ENCODE measurements at places on chromosomes 7 and 10.

DNA sequence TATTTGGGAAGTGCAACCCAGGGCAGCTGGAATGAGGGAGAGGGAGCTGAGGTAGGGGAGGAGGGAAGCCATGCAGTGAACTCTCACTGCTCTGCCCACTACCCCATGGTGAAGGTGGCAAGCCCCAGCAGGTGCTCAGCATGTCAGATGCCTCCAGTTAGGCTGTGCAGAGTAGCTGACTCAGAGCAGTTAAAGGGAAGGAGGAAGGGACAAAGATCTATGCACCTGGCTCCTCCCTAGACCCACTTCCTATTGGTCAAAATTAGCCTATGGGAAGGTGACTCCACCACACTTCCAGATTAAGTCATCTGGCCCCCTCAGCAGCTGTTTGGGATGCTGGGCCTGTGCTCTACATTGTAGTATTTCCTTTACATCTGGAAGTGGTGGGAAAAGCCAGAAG, 125.7 kb upstream of the MTPN start:
- no peak for DNase-seq

- DNase-seq = no peak
These were observed 99.9 kb downstream of the FAM53B start for GRCh38 chr10:124644236-124644635.

- DNase-seq = no peak
These were observed 47.1 kb upstream of the UCN3 start for GRCh38 chr10:5317547-5318107.

DNA sequence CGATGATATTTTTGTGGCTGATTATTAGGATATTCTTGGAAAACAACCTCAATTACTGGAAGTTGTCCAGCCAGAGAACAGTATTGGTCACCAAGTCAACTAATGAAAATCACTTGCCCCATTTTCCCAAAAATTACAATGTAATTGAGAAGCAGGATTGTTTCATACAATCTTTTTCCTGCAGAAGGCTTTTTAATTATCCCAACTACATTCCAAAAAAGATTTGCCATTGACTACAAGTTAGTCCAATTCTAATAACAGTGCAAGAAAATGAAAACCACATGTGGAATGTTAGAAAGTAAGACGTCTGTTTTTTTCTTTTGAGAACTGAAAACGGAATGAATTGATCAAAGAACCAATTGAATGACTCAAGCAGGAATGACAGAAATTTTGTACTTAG, 1195.8 kb downstream of the SORCS1 start:
- DNase-seq = no peak

- DNase-seq = peak; percentile 27
These were observed 120.6 kb downstream of the SLIT1 start for GRCh38 chr10:97065128-97065527.

DNA sequence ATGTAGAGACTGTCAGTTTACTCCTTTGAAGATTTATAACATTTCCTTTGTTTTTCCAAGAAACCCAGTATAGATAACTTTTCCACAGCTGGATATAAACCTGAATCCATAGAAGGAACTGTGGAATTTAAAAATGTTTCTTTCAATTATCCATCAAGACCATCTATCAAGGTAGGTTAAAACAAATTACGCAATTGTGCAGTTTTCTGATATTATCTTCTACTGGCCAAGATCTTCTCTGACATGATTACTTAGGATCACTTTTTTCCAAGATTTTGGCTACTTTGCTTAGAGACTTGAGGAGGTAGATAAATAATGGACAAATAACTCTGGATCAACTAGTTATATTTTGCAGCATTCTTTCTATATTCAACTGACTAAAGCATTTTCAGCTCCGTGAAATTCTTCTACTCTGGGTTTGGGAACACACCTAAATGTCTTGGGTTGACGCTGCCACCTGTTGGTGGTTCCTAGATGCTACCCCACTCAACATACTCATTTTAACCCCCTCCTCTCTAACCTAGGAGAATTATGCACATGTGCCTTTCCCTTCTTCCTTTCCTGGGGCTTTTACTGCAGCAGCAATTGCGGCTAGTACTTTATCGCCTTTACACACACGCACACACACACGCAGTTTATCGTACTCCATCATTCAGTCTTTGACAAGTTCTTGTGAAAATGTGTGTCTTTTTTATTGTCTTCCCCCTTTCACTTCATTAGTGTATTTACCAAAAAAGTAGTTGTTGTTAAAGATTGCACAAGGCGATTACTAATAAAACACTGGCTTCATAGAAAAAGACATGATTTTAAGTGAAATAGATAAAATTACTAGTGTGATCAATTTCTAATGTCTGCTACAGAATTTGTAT, 32.7 kb downstream of the ABCB5 start:
- no peak for DNase-seq

DNA sequence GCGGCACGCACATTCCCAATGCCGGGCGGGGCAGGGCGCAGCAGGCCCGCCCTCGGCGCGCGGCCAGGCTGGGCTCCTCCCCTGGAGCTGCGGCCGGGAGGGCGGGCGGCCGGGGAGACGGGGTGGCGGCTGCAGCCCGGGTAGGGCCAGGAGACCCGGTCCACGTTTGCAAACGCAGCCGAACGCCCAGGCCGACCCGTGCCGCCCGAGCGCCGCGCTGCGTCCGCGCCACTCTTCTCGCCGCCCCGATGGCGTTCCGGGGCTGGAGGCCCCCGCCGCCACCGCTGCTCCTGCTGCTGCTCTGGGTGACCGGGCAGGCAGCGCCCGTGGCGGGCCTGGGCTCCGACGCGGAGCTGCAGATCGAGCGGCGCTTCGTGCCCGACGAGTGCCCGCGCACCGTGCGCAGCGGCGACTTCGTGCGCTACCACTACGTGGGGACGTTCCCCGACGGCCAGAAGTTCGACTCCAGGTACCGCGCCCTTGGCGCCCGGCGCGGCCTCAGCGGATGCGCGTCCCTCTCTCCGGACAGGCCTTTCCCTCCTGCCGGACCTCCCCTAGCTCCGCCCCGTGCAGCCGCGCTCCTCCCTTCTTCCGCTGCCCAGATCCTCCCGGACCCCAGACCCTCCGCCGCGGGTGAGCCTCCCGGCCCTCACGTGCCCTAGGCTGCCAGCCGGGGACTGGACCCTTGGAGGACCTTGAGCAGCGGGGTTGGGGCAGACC, at the start of gene FKBP9:
TSS of gene FKBP9 (plus strand) at position 115 of the 720 bp plus-strand sequence. CDS start at position 249, 134 bp downstream.
- peak; percentile 85 for DNase-seq

DNA sequence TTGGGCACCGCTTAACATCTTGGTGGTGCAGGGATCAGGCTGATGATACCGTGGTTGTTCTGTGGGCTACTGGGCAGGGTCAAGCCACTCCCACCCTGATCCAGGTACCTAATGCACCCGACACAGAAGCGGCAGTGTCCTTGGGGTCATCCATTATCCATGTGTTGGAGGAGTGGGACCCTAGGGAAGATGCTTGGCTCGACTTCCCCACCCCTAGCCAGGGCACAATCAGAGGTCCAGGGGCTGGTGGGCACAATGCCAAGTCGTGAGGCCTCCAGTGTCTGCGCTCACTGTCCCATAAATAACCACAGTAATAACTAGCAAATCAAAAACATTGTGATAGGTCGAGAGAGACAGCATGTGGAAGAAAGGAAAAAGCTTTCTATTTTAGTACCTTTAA, 37.7 kb downstream of the HTRA1 start:
- no peak for DNase-seq

GRCh38 chr10:128498378-128498730, 372.1 kb upstream of the MKI67 start:
- DNase-seq = no peak

DNA sequence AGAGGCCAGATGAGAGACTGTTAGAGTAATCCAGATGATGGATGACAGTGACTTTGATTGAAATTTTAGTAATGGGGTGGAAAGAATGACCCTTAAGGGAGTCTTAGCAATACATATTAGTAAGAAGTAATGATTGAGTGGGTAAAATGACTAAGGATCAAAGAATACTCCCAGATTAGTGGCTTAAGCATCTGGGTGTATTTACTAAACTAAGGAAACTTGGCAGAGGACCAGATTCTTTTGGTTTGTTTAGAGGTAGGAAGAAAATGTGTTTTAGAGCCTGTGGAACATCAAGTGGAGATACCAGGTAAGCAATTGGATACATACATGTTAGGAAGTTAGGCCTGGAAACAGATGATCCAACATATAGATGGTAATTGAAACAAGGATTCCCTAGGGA, 58.8 kb upstream of the ADRA2A start:
- no peak for DNase-seq

GRCh38 chr7:106721816-106722785, 61.1 kb upstream of the CCDC71L start:
- DNase-seq = no peak

- no peak for DNase-seq
These were observed 96.9 kb upstream of the CCDC71L start for GRCh38 chr7:106757846-106758245.

- no peak for DNase-seq
These were observed 99.6 kb upstream of the BMPER start for GRCh38 chr7:33805630-33806233.

DNA sequence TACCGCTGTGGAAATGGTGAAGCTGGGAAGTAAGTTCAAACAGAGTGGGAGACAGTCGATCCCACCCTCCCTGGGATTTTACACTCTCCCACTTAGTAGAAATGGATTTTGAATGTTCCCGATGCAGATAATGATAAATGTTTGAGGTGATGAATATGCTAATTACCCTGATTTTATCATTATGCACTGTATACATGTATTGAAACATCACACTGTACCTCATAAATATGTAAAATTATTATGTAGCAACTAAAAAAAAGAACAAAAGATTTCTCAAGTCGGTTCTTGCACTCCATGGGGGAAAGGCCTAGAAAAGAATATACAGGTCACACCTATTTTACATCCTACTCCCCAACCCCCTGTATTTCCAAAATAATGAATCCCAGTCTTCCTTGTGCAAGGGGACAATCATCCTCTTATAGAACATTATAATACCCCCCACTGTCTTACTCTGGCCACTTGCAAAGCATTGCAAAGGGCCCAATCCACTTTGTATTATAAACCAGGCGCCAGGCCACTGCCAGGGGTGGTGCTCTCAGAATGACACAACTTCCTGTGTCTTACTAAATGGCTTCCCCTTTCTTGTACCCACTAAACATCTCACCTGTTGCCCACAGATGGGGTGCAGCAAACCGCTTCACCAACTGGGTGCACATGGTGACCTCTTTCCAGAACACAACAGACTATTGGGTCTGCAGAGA, 20.6 kb upstream of the OR2AE1 start:
- no peak for DNase-seq

GRCh38 chr10:104330168-104331110, 7.8 kb downstream of the ITPRIP start:
- peak; percentile 99 for DNase-seq

GRCh38 chr7:16187131-16187530, 234.2 kb downstream of the CRPPA start:
- no peak for DNase-seq

DNA sequence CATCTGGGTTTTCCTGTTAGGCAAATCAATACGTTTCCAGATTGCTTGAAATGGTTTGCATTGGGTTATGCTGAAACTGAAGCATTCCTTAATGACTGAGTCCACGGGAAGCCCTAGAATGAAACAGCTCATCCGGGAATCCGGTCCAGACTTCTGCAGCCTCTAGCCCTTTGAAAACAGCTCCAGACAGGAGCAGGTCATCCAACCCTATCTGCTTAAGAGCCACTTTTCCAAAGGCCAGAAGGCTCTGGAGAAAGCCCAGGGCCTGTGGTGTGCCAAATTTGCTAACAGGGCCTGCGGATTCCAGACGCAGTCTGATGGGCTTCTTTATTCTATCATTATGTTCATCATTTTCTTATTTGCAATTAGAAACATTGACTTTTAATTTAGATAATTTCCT, 265.4 kb downstream of the SKIDA1 start:
- peak; percentile 37 for DNase-seq

- DNase-seq = no peak
These were observed 127.4 kb downstream of the ZNF365 start for GRCh38 chr10:62501547-62501946.

DNA sequence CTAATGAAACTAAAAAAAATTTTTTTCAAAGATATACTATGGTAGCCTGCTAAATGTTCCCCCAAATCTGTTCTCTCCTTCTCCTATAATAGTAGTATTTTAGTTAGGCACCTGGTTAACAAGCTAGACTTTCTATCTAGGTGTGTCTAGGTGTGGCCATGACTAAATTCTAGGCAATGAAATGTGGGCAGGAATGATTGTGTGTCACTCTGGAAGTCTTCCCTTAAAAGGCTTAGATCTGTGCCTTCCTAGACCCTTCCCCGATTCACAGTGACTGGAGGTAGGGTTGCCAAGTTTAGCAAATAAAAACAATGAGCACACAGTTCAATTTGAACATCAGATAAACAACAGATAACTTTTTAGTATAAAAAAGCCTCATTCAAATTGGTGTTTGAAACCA, 8.3 kb upstream of the ARHGAP21 start:
- peak; percentile 35 for DNase-seq

DNA sequence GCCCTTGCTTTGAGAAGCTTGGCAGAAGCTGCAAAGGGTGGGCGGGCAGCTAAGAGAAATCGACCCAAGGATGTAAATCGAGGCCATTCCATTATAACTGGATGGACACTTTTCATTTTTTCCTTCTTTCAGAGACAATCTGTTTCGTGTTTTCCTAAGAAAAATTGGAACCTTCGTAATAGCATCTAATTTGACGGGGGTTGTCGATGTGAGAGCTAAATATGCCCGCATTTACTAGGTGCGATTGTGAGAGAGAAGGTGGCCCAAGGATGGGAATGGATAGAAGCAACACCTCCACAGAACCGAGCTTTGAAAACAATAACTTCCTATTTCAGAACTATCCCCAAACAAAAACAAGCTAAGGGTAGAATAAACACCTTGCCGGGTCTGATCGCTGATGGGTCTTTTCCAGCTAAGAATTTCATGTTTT, 848 bp upstream of the HOXA4 start:
- no peak for DNase-seq

- peak; percentile 91 for DNase-seq
These were observed 9.4 kb upstream of the PSAP start for GRCh38 chr10:71860243-71861029.

- no peak for DNase-seq
These were observed 19.8 kb downstream of the CNTNAP2 start for GRCh38 chr7:146136357-146136875.

GRCh38 chr10:107814865-107815487, 650.5 kb upstream of the SORCS1 start:
- DNase-seq = peak; percentile 27

- no peak for DNase-seq
These were observed 478.6 kb downstream of the LRMDA start for GRCh38 chr10:75910032-75910431.

- peak; percentile 65 for DNase-seq
These were observed 52.0 kb upstream of the SMNDC1 start for GRCh38 chr10:110356628-110357245.
